CD4-positive, CD25-positive, alpha-beta regulatory T cell (primary cell): ENCODE measurements at places on chromosomes 1 and 21. TPM values are rescaled to one million over a fixed set of nuclear protein-coding genes. Genes with fewer than 3 reads are reported as not detected.

GRCh38 chr1:151756291-151756690, 7.0 kb downstream of the MRPL9 start:
- no peak for DNase-seq

KRTAP20-1 gene
- total RNA-seq, result not detected

C1QA gene
- total RNA-seq, result not detected

GNL2 gene
- 58.9 TPM for total RNA-seq
